ENCODE measurements at places on chromosomes 16 and 17.
A peak's percentile ranks its signal among the peaks of the same experiment; 100 is the strongest.

DNA sequence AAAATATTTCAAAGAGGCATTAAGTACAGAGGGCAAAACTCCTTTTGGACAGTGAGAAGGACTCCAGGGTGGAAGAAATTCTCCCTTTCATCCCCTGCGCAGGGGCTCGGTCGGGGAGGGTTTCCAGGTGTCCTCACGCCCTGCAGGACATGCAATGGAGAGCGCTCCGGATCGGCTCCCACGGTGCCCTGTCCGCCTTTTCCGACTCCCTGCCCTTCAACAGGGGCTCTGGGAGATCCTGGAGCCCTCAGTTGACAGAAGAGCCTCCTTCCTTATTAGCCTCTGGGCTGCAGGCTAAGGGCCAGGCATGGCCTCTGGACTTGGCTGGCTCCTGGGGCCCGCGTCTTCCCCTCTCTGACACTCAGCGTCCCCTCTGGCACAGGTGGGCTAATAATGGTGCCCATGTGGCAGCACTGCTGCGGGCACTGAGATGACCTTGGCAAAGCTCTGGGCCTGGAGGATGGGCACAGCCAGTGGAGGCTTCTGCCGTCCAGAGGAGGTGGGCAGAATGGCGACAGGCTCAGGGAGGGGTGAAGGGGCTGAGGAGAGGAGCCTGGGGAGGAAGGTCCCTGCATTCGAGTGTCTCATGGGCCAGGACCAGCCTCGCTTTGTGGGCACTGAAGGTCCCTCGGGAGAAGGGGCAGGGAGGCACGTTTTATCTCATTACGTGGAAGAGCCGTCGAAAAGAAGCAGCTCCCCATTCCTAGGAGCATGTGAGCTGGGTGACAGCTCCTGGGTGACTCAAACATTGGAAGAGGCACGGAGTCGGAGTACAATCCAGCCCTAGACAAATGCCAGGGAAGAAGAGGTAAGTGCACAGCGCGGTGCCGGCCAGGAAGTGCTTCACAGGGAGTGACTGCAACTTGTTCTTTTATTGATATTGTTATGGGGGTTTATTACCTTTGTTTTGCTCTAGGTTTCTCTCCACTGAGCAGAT lies 161.7 kb downstream of the IRF8 start:
- no peak for DNase-seq

GRCh38 chr16:88718178-88718577 lies 11.9 kb downstream of the CTU2 start:
- no peak for DNase-seq

- DNase-seq, result no peak
Measured at GRCh38 chr17:81116704-81117103, 48.6 kb upstream of the PVALEF start.

GRCh38 chr17:44587339-44587738 lies 30.1 kb downstream of the FZD2 start:
- DNase-seq, result no peak

GRCh38 chr16:85227084-85227945 lies 115.0 kb upstream of the CIBAR2 start:
- no peak for DNase-seq

- no peak for DNase-seq
Measured at GRCh38 chr17:16181581-16181980, 33.8 kb downstream of the NCOR1 start.

GRCh38 chr17:8914554-8914953 lies 47.1 kb upstream of the PIK3R6 start:
- DNase-seq, result no peak

GRCh38 chr17:7403043-7403726 lies 712 bp downstream of the TMEM256 start:
- peak; percentile 79 for DNase-seq

DNA sequence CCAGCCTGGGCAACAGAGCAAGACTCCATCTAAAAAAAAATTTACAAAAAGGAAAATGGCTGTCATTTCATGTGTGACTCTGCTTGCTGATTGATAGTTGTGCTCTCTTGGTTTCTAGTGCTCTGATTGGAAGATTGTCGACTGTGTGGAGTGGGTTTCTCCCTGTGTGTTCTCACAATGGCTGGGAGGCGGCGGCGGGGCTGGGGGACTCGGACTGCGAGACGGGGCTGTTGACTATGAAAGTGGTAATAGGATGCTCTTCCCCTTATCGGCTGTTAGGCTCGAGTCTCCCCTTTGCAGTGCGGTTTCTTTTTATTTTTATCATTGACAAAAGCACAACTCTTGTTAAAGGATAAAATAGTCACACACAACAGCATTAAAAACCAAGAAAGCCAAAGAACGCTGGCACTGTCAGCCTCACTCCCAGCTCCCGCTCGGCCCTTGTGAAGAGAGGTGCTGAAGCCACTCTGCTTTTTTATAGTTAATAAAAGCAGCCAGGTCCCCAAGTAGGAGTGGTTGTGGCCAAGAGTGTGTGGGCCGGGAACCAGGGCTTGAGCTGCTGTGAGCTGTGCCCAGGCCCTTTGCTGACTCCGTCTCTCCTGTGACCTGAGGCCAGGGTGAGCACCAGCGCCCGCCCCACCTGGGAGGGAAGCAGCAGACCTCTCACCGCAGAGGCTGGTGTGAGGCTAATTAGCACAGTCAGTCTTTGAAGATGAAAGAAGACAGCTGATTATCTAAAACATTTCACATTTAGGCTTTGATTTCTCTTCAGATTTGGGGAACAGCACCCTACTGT lies 36.5 kb downstream of the TBCD start:
- DNase-seq, result no peak

GRCh38 chr17:7262192-7262934 lies at the start of gene CLDN7:
Gene CLDN7 (minus strand): TSS chr17:7262478. CDS start chr17:7262043, 435 bp downstream.
- DNase-seq, result no peak

DNA sequence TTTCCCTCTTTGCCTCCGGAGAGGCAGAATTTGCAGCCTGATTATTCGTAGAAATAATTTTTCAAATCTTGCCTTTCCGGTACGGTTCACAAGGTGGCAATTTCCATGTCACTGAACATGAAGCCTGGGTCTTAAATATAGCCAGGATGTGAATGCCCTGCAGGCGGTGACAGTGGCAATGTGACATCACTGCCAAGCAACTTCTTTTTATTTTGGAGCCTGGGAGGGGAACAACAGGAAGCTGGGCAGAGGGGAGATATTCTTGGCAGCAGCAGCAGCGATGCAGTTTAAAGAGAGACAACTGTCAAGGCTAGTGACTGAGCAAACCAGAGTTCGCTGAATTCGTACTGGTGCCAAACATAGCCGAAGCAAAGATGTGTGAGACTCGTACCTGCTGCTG lies 171.1 kb downstream of the SNX29 start:
- no peak for DNase-seq

DNA sequence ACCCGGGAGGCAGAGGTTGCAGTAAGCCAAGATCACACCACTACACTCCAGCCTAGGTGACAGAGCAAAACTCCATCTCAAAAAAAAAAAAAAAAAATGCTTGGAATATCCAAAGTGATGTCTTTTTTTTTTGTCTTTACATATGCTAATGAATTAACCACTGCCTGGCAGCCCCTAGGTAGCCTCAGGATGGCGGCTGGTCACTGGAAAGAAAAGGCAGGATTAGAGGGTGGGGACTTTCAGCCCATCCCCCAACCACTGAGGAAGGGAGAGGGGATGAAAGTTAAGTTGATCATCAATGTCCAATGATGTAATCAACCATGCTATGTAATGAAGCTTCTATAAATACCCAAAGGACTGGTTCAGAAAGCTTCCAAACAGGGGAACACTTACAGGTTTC lies 26.8 kb downstream of the RNF157 start:
- DNase-seq, result peak; percentile 75

GRCh38 chr17:13490906-13491482 lies 110.7 kb downstream of the HS3ST3A1 start:
- DNase-seq, result no peak

- no peak for DNase-seq
Measured at GRCh38 chr16:23642246-23642774, 1.0 kb downstream of the DCTN5 start.

DNA sequence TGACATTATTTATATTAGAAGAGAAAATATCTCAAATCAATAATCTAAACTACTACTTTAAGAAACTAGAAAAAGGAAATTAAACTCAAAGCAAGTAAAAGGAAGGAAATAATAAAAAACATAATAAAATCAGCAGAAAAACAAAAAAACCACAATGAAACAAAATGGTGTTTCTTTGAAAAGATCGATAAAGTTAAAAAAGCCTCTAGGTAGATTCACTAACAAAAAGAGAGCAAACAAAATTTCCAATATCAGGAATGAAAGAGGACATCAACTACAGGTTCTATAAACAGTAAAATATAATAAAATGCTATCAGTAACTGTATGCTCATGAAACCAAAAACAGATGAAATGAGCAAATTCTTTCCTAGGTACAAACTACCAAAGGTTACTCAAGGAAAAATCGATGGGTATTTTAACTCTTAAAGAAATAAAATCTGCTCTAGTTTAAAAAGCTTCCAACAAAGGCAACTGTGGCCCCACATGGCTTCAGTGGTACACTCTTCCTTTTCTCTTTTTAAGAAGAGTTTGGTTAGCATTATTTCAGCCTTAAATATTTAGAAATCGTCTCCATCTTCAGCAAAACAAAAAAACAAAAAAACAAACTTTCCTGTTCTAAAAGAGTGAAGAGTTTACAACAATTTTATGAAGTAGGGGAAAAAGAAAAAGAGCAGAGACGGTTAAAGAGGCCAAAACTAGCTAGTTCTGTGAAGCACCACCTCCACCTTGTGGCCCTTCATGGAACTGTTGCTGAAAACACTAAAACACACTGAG lies 102.2 kb downstream of the TRIM37 start:
- peak; percentile 77 for DNase-seq

DNA sequence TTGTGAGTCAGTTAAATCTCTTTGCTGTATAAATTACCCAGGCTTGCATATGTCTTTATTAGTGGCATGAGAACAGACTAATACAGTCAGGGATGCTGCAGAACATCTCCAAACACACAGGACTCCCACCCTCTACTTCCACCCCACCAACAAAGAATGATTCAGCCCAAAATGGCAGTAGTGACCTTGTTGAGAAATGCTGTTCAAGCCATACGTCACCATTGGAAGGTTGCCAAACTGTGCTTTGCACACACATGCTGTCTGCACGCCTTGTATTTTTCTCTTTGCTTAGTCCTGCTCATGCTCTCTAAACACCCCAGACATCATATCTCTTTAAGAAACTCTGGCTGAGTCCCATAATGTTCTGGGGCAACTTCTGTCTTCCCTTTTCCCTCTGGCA lies 589.6 kb downstream of the WWOX start:
- DNase-seq, result no peak

GRCh38 chr16:557463-558297 lies 2.5 kb upstream of the PRR35 start:
- no peak for DNase-seq

DNA sequence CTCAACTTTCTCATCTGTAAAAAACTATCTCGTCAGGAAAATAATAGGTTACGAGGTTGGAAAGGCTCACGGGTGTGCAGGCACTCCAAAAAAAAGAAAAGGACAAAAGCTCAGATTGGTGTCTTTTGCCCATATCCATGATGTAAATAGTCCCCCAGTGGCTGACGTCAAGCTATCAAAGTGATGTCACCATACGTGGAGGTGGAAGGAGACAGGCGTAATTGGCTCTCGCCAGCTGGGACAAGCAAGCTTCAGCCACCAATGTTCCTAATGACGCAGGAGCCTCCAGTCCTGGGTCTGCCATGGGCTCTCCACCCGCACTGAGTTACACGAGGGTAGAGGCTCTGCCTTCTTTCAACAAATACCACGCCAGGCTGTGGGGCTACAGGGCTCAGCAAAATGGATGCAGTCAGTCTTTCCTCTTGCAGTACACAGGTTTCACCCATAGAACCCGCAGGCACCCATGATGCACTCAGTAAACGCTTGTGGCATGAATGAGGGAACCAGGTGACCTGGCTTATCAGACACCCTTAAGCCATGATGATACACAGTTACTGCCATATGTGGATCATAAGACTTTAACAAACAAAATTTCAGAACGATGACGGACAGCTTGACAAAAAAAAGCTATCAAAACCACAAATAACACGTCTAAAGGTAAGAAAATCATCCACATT lies 50.5 kb downstream of the COTL1 start:
- no peak for DNase-seq

DNA sequence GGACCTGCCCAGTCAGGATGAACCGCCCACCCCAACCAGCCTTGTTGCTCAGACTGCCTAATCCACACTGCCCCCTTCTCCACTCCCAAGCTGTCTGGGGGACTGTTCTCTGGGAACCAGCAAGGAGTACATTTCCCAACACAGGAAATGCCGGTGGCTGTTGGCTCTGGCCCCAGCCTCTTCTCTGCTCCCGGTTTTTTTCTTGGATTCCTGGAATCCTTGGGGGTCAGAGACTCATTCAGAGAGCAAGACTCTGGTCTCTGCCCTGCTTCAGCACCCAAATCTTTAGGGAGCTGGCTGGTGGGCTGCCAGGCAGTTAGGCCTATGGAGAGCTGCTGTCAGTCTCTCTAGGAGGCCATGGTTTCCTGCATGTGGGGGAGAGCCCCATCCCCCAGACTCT lies 10.8 kb upstream of the MTMR4 start:
- DNase-seq, result no peak

- DNase-seq, result no peak
Measured at GRCh38 chr16:74487634-74488495, 66.6 kb upstream of the CLEC18B start.

- no peak for DNase-seq
Measured at GRCh38 chr17:55582897-55583296, 71.6 kb upstream of the SMIM36 start.

GRCh38 chr17:80783971-80784370 lies 207.7 kb upstream of the CHMP6 start:
- no peak for DNase-seq

DNA sequence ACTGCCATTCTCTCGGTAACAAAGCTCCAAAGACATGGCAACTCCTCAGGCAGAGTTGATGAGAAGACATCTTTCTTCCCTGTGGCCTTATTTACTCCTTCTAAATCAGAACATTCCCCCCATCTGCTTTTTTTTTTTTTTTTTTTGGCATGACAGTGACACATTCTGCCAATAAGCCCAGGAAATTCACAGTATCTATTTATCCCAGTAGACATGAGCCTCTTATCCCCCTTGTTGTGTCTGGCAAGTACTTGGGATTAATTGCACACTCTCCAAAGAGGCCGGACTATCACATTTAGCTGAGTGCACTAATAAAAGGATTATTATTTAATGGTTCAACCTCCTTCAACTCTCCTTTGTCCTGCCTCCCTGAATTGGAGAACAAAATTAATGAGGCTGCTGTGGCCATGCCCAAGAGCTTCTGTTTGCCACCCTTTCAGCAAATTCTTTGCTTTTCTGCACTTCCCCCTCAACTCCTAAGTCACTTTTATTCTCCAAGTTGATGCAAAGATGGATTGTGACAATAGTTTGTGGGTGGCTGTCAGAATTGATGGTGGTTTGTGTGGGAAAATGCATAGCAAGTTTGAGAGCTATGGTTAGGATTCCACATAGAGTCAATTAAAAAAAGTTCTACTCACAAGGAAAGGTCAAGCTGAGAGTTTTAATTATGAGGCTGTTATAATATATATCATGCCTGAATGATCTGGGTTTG lies 47.2 kb downstream of the GPR139 start:
- DNase-seq, result no peak
